ENCODE measurements at places on chromosomes 13 and 19. TPM values are rescaled to one million over a fixed set of nuclear protein-coding genes. Genes with fewer than 3 reads are reported as not detected.

Gene KCNC3
- total RNA-seq, result 0.11 TPM

DNA sequence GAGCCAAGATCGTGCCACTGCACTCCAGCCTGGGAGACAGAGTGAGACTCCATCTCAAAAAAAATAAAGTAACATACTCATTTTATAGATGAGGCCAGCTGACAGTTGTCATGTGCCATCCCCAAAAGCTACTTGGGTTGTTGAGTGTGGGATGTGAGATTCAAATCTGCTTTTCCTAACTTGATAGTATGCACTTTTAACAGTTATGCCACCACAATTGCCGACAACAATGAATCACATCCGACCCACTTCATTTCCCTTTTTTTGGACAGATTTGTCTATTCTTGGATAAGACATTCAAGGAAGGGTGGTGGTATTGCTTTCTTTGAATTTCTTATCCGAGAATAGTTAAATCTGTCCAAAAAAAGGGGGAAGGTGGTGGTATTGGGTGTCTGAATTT lies 16.3 kb upstream of the DNMT1 start:
- DNase-seq, result no peak

- no peak for DNase-seq
Observed at GRCh38 chr13:111011899-111012298, 97.0 kb upstream of the ANKRD10 start.

Gene KDELR1
- 47.8 TPM for total RNA-seq

DNA sequence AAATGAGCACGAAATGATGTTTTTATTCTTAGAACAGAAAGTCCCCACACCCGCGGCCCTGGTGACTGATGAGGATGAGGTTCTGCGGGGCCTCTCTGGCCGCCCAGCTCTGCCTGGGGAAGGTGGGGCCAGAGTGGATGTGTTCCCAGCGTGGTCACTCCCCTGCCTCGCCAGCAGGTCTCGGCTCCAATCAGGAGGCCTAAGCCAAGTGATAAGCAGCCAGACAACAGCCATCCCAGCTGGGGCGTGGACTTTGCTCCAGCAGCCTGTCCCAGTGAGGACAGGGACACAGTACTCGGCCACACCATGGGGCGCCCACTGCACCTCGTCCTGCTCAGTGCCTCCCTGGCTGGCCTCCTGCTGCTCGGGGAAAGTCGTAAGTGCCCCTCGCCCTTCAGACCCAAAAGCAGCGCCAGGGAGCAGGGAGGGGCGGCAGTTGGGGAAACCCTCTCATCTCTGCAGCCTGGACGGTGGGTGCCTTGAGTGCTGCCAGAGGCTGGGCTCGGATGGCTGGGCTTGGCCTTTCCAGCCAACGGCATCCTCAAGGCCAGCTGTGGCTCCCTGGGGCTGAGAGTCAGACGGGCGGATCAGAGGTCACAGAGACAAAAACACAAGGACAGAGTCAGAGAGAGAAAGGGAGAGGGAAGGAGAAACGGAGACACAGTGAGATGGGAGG lies at the start of gene F10:
TSS of gene F10 (plus strand) at position 250 of the 676 bp plus-strand sequence. CDS start at position 307, 57 bp downstream.
- no peak for DNase-seq

- DNase-seq, result no peak
Observed at GRCh38 chr13:111233080-111233479, 87.4 kb upstream of the TEX29 start.

DNA sequence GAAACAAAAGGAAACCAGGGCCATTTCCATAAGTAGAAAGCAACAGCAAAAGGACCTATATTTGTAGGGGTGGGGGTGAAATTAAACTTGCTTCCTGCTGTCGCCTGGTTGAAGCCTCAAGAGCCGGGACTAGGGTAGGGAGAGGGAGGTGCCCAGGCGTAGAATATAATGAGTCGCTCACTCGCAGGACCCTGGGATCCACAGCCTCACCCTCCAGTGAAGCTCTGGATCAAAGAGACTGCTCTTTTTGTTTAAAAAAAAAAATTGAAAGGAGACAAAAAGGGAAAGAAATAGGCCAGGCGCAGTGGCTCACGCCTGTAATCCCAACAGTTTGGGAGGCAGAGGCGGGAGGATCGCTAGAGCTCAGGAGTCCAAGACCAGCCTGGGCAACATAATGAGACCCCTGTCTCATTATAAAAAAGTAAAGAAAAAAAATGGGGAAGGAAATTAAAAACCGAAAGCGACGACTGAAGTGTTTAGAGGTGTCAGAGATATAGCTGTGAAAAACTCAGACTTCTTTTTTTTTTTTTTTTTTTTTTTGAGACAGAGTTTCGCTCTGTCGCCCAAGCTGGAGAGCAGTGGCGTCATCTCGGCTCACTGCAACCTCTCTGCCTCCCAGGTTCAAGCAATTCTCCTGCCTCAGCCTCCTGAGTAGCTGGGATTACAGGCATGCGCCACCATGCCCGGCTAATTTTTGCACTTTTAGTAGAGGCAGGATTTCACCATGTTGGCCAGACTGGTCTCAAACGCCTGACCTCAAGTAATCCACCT lies 10.9 kb upstream of the ADGRE5 start:
- no peak for DNase-seq

Gene NOVA2
- 3.4 TPM for total RNA-seq

GRCh38 chr13:80342471-80343371 lies 1.8 kb upstream of the SPRY2 start:
- no peak for DNase-seq

Gene SCAMP4
- total RNA-seq, result 26.2 TPM

DNA sequence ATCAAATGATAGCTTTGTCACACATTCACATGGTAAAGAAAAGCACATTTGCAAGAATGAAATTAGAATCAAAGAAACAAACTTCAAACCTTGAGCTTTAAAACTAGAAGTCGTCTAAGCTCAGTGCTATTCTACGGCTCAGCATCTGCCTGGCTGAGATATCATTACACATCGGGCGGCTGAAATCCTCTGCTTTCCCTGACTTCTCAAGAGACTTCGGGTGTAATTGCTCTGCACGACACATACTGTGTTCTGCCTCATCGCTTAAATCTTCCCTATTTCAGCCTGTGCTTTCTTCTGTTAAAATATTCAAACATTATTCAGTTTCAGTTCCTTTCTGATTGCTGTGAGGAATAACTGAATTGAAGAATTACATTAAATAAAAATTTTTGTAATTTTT lies 265.3 kb downstream of the NALCN start:
- DNase-seq, result no peak

- DNase-seq, result no peak
Observed at GRCh38 chr13:25701304-25701703, 329.5 kb downstream of the ATP8A2 start.

- no peak for DNase-seq
Observed at GRCh38 chr19:56751078-56751489, 79.5 kb upstream of the ZNF835 start.

GRCh38 chr13:110444226-110444653 lies 117.3 kb downstream of the RAB20 start:
- DNase-seq, result no peak

Gene RNF17
- total RNA-seq, result not detected

- no peak for DNase-seq
Observed at GRCh38 chr19:913080-913748, at the start of gene R3HDM4. Gene R3HDM4, minus strand, starts transcription at chr19:913219. Its CDS starts 62 bp downstream, at chr19:913157.

Gene FGF14
- not detected for total RNA-seq

Gene PODNL1
- 0.13 TPM for total RNA-seq

DNA sequence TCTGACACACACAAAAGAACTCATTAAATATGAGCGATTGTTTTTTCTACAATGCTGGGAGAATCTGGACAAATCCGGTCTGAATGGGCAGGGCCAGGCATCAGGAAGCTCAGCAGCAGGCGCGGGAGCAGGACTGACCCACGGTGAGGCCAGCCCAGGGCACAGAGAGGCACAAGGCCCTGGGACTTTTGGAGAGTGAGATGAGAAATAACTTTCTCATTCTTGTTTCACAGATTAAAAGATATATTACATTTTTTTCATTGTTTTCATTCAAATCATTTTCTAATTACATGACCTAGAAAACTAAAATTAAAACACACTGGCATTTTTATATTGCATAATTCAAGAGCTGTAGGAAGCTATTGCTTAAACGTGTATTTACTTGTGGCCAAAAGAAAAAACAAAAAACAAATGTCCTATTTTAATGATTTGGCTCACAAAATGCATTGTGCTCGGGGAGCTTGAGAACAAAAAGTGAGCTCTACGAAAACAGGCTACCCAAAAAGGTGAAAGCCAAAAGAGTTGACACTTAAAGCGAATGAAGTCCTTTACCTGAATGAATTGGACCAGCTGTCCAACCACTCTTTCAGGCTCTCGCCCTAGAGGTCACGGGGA lies 133.1 kb downstream of the TNFRSF19 start:
- DNase-seq, result no peak

Gene ATP4A
- total RNA-seq, result not detected

Gene NALCN
- 5.2 TPM for total RNA-seq

Gene TINCR
- total RNA-seq, result 0.11 TPM

- DNase-seq, result no peak
Observed at GRCh38 chr19:36215276-36216123, 594 bp downstream of the ZNF146 start.

DNA sequence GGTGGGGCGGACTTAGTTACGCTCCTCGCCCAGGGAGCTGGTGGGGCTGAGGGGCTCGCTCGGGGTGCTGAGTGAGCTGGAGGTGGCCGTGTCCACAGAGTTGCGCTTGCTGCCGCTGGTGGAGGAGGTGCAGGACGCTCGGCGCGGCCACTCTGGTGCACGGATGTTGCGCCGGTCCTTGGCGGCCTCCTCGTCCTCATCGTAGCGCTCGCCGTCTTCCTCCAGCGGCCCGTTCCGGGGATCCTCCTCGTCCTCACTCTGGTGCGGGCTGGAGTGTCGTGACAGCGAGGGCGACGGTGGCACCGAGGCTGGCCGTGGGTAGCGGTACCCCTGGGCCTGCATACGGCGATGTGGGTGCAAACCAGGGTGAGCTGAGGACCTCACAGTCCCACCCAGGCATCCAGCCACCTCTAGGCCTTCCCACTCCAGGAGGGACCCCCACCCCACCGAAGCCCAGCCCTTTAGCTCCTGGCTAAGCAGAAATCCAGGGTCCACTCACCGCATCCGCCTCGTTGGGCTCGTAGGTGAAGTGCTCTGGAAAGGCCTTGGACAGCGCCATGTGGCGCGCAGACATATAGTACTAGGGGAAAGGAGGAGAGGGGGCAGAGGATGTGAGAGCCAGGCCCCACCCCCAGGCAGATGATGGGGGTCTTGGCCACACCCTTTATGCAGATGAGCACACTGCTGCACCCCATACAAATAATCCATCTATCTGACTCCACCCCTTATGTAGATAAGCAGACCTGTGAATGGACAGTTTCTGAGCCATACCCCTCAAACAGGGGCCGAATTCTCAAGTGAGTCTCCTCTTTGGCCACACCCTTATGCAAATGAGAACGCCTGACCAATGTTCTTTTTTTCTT lies 4.4 kb downstream of the FTL start:
- DNase-seq, result no peak

Gene ZNF30
- total RNA-seq, result 5.0 TPM

- DNase-seq, result no peak
Observed at GRCh38 chr13:75804605-75805004, 168.5 kb downstream of the LMO7 start.

- no peak for DNase-seq
Observed at GRCh38 chr13:61002686-61003085, 413.0 kb downstream of the PCDH20 start.

Gene F10
- total RNA-seq, result 0.13 TPM

DNA sequence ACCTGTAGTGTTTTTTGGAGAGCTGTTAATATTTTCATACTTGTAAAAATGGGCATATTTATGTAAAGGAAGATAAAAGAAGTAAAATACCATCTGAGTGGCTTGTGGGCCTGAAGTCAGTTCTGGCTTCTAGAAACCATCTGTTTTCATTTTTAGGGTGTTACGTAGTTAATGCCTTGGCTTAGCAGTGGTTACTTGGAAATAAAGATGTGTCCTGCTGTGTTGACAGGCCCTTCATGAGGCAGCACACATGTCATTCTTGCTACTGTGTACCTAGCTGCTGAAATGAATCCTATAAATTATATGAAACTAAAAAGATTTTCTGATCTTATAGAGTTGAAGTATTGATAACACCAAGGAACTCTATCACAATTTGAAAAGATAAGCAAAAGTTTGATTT lies 16.0 kb downstream of the ILF3 start:
- DNase-seq, result no peak

Gene ZNF83
- total RNA-seq, result 34.4 TPM

GRCh38 chr19:8329996-8330395 lies 8.7 kb downstream of the RPS28 start:
- DNase-seq, result no peak
